Stimulated activated CD4-positive, alpha-beta T cell treated with anti-CD3 and anti-CD28 coated beads, TNF-alpha, amount 100 ng/mL, for 4 hours (primary cell): ENCODE measurements at places on chromosomes 2 and 18.

GRCh38 chr2:218833023-218833609, 1.5 kb upstream of the PRKAG3 start:
- DNase-seq: no peak

DNA sequence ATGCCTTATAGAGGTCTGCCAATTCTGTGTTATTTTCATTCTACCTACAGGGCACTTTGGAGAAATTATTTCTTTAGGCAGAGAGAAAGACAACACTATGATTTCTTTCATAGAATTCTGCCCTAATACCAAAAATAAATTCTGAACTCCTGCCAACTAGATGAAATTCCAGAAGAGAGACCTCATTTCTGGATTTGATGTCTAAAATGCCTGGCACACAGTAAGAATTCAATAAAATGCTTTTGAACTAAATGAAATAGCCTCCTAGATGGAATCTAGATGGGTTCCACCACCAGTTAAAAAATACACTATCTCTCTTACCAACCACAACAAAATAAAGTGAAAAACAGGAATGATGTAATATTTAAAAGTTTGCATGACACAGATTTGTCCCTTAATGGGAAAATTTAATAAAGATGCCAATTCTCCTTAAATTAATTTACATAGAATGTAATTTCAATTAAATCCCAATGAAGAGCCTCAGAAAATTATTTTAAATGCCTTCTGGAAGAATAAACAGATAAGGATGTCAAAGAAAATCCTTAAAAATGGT, 75.0 kb downstream of the OSBPL1A start:
- DNase-seq: no peak

DNA sequence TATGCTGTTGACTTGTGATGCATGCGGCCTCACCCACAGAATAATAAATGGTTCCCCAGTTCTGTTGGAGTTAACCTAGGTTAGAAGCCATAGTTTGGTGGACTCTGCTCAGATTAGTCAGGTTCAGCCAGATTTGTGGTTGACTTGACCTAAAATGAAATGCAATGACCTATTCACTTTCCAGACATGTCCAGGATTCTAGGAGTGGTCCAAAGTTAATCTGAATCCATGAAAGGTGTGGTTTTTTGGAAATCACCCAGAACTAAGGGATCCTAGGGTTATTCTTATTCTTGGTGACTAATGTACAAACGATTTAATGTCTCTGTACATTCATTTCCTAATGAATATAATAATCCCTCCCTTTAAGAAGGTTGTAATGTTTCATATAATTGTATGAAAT, 88.9 kb upstream of the RBBP8 start:
- no peak for DNase-seq

DNA sequence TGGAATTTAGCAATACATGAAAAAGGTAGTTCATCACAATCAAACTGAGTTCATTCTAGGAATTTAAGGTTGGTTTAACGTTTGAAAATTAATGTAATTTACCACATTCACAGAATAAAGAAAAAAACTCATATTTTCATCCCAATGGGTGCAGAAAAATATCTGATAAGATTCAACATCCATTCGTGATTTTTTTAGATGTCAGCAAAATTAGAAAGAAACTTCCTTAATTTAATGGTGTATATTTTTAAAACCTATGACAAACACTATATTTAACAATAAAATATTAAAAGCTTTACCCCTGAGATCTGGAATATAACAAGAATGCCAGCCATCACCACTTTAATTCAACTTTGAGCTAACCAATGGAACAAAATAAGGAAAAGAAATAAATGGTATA, 208.7 kb upstream of the CHAC2 start:
- DNase-seq: no peak
